ENCODE measurements at places on chromosomes 6 and 20. TPM values are rescaled to one million over a fixed set of nuclear protein-coding genes. Genes with fewer than 3 reads are reported as not detected.

PPP1R16B gene
- 1.9 TPM for total RNA-seq

GDAP1L1 gene
- total RNA-seq = 1.5 TPM

HCRTR2 gene
- total RNA-seq = not detected

TINAG gene
- not detected for total RNA-seq

- no peak for DNase-seq
These were observed 27.2 kb downstream of the ARID1B start for GRCh38 chr6:156804402-156804801.

- DNase-seq = no peak
These were observed 113.6 kb downstream of the TSHZ2 start for GRCh38 chr20:53085720-53086119.

DNA sequence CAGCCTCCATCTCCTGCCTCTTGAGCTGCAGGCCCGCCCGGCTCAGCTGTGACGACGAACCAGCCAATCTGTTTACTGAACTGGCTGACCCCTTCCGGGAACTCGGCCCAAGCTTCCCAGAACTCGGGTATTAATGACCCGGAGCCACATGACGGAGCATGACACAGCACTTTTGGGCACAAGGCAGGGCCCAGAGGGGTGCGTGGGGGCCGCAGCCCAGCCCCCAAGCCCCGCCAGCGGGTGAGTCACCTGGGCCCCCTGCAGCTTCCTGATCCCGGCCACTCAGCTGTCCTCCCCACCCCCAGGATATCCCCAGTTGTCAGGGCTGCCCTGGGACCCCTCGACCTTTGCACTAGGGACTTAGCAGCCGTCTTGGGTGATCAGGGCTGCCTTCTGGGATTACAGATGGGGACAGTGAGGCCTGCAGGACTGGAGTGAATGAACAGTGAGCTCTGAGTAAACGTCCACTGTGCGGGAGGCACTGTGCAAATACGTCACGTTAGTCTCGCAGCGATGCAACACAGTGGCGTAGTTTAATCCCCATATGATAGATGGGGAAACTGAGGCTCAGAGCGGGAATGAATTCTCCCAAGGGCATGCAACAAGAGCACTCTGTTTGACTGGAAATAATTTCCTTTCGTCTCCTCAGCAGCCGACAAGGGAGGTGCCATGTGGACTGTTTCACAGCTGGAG, 102.1 kb downstream of the CEBPB start:
- peak; percentile 78 for DNase-seq

- no peak for DNase-seq
These were observed 71.8 kb upstream of the HINT3 start for GRCh38 chr6:125884634-125885371.

GRCh38 chr6:154605178-154605881, 94.8 kb upstream of the CNKSR3 start:
- no peak for DNase-seq

DNA sequence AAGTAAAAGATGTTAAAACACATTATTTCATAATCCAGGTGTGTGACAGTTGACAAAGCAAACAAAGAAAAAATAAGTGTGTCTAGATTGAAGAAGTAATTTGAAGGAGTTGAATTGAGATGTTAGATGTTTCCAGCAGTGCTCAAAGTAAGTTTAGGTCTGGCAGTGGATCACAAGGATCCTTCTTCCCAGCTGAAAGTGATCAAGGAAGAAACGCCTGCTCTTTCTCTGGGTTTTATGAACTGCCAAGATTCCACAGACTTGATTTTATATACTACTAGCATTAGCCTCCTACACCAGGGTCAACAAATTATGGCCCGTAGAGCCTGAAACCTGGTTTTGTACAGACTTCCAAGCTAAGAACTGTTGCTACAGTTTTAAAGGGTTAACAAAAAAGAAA, 30.3 kb downstream of the STX7 start:
- DNase-seq = no peak

DNA sequence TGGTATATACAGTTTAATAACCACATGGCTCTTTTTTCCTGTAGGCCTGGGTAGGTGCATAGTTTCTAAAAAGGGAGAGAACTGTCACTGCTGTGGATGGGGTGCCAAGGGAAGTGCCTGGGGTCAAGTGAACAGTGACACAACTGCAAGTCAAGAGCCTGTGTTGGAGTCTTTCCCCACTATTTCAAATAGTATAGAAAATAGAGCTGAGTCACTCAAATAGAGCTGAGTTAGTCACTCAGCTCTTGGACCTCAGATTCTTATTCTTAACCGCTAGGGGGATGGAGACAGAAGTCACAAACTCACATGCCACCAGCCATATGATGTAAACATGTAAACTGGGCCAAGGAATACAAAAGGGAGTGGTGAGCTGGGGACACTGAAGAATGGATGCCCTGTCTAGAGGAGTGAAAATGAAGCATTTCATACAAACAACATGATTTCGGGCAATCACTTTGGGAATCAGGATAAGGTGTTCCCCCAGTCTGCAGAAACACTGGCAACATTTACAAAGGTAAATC, 2.1 kb downstream of the NQO2 start:
- DNase-seq = no peak

DNA sequence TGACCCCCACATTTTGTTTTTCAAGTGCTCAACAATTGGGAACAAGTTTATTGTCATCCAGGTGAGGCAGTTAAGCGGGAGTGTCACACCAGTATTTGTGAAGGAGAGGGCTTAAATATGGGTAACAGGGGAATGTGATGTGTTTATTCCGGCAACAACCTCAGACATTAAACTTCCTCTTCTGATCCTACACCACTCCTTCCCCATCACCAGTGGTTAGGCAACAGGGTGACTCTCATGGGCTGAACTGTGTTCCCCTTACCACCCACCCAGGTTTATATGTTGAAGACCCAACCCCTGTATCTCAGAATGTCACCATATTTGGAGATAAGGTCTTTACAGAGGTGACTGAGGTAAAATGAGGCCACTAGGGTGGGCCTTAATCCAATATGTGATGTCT, 52.1 kb upstream of the RNF182 start:
- DNase-seq = no peak

DNA sequence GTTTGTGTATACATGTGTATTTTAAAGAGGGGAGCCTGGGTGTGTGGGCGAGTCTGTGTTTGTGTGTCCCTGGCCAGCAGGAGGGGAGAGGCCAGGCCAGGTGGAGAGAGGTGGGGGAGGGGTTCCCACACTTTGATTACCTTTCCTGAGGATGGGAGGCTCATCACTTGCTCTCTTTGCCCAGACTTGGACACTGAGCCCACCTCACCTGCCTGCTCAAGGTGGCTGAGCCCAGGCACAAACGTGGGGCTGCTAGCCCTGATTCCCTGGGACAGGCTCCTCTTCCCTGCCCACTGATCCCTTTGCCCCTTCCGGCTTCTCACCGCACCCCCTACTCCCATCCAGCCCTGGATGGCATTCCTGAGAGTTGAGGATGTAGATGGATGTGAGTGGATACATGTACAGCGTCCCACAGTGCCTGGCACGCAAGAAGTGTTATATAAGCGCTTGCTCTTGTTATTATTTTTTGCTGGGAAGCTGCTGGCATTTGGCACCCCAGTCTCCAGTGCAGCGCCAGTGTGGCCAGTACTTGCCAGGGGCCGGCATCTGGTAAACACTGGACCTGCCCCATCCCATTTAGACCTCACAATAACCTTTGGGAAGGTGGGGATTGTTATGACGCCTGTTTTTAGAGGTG, 2.7 kb downstream of the CEBPB start:
- DNase-seq = no peak

- DNase-seq = no peak
These were observed 12.1 kb upstream of the TAB2 start for GRCh38 chr6:149305372-149305771.

GRCh38 chr6:117494694-117495318, 12.3 kb downstream of the DCBLD1 start:
- DNase-seq = no peak

- DNase-seq = no peak
These were observed 31.0 kb upstream of the PRL start for GRCh38 chr6:22327881-22328280.

GRCh38 chr20:17806739-17807441, 107.1 kb downstream of the BANF2 start:
- no peak for DNase-seq

Measured in prostate gland (tissue), 2 donors.